ENCODE measurements at places on chromosomes 7 and 10.

- DNase-seq, result no peak
Observed at GRCh38 chr7:1193593-1194424, 33.8 kb upstream of the ZFAND2A start.

- DNase-seq, result no peak
Observed at GRCh38 chr7:14687777-14688176, 214.8 kb downstream of the DGKB start.

DNA sequence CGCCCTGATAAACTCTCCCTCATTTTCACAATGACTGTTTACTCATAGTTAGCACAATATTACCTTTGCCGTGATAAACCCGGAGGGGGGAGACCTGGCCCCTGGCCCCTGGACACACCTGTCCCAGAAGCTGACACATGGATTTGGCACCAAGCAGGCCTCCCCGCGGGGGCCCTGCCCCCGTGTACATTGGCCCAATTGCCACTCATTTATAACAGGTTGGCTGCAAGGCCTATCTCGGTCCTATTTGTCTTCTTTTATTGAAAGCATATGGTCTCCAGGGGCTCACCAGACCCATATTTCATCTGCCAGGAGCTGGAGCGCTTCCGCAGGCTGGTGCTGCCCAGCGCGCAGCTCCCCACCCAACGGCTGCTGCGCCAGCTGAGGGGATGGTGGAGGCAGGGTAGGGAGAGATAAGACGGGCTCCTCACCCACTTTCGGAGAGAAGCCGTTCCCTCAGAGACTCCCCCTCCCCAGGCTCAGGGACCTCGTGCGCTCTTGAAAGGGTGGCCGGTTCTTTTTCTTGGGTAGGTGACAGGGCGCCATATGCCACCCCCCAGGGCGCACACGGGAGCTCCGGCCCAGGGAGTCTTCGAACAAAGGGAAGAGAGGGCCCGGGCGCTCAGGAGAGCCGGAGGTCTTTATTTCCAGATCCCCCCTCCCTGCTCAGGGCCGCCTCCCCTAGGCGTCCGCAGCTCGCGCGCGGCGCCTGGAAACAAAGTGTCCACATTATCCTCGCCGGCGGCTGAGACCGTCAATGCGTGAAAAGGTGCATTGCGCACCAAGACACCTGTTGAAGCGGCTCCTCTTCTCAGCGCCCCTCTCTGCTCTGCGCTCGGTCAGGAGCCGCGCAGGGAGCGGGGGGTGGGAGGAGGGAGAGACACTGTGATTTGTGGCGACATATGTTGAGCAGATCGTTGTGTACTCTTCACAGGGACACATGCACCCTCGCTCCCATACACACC is 4.3 kb upstream of the NEUROG3 start:
- DNase-seq, result no peak

- DNase-seq, result no peak
Observed at GRCh38 chr7:84085147-84085546, 109.4 kb downstream of the SEMA3A start.

DNA sequence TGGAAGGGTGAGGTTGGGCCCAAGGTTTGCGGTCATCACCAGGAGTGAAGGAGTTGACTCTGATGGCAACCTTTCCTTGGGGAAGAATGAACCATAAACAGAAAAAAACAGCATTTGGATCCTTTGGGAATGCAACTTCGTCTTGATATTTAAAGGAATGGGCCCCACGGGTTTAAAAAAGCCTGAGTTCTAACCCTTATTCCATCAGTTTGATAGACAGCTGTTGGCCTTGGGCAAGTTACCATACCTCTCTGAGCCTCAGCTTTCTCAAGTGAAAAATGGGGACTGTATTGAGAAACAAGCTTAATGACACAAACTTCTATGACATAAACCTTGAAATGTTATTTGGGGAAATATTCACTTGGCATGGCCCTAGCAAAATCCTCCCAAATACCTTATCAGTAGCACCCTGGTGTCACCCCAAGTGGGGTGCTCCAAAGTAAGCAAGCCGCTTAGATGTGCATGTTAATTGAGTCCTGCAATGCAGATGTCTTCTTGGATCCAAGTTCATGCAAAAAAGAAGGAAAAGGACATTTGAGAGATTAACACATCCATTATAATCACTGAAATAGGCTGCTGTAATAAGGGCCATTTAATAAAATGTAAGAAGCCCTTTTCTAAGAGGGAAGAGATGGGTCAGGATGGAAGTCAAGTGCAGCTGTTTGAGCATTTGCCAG is 13.8 kb downstream of the MXI1 start:
- no peak for DNase-seq

DNA sequence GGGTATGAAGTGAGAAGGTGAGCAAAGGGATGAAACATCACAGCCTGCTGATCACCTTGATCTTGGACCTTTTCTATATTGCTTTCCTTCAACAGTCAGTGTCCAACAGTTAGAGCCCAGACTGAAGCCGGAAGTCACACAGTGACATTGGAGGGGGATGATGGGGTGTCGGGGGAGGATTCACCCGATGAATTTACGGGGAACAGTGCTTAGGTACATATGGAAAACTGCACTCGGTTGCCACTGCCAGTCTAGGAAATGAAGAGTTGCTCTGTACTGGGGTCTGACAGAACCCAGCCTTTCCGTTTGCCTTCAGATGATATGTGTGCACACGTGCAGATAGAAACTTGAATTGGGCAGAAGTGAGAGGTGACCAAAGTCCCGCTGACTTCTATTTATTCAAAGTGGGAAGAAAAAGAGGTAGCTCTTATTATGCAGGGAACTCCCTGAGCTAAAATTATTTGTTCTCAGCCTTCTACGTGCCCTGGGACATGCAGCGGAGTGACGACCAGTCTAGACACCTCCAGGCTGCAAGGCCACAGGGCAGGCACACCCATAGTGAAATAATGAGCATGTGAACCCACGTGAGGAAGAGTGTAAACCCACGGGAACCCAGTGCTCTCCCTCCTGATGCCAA is 107.2 kb upstream of the INHBA start:
- DNase-seq, result no peak

DNA sequence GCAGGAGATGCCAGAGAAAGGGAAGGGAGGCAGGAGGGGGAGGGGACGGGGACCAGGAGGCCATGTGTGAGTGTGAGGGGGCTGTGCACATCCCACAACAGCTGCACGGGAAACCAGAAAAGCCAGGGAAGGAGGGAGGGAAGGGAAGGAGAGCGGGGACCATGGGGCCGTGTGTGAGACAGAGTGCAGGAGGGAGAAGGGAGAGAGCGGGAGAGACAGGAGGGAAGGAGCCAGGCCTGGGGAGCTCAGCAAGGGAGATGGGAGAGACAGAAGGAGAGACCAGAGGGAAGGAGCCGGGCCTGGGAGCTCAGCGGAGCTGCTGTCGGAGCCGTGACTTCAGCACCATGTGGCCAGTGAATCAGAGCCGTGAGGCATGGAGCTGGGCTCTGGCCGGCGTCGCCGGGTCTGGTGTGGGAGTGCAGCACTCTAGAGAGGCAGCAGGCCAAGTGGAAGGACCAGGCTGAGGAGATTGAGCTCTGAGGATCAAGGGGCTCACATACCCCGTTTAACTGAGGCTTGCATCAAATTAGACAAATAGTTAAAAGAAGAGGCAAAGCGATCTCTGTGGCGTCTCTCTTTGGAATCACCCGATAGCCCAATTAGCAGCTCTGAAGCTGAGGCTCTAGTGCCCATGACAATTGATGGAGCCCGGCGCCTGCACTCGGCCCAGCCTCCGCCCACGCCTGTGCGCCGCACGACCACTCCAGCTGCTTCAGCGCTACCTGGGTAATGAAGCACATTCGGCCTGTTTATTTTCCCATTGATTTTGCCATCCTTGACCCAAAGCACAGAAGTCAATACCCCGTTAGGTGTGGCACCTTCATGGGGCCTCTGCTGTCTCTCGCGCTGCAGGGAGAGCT is 150.4 kb downstream of the MAD1L1 start:
- no peak for DNase-seq

All from H54 (cell line).